ENCODE measurements at places on chromosomes 7 and 10.

GRCh38 chr7:18866359-18867036 is 250.9 kb downstream of the TWIST1 start:
- DNase-seq: no peak

DNA sequence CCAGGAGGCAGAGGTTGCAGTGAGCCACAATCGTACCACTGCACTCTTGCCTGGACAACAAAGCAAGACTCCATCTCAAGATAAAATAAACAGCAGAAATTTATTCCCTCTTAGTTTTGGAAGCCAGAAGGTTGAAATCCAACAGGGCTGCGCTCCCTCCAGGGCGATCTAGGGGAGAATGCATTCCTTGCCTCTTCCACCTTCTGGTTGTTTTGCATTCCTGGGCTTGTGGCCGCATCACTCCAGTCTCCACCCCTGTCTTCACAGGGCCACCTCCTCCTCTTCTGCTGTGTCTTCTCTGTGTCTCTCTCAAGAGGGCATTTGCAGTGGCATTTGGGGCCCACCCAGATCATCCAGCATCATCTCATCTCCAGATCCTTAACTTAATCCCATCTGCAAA is 36.2 kb downstream of the LIMK1 start:
- no peak for DNase-seq

- DNase-seq: no peak
These were observed 164.0 kb downstream of the MGMT start for GRCh38 chr10:129631006-129631405.

DNA sequence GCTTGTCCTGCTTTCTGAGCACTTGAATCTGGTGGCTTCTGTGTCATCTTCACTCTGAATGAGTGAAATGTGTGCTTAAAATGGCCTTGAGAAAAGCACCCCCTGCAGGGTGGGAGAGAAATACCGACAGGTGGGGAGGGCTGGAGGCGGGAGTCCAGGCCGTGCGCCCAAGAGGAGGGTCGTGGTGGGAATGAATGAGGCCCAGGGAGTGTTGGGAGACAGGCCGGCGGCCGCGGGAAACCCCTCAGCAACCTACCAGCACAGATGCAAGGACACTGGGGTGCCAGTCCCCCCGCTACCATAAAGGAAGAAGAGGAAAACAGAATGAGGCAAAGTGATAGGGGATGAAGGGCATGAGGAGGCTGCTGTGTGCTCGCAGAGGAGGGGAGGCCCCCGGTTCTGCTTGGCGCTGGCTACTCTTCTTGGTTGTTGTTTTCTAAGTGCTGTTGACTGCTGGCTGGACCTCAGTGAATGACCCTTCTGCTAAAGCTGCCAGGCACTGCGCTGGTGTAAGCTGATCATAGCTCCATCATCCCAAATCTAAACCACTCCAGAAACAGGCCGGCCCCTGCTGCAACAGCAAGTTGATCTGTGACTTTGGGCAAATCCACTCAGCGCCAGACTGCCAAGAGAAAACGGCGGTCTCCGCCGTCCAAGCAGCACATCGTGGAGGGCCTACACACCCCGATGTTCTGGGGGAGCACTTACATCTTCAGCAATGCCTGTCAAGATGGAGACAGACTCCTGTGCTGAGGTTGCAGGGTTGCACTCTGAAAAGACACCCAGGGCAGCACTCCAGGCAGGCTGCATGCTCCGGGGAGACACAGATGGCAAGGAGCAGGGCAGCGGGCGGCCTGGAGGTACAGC is 378.5 kb downstream of the DNAJB6 start:
- DNase-seq: no peak

DNA sequence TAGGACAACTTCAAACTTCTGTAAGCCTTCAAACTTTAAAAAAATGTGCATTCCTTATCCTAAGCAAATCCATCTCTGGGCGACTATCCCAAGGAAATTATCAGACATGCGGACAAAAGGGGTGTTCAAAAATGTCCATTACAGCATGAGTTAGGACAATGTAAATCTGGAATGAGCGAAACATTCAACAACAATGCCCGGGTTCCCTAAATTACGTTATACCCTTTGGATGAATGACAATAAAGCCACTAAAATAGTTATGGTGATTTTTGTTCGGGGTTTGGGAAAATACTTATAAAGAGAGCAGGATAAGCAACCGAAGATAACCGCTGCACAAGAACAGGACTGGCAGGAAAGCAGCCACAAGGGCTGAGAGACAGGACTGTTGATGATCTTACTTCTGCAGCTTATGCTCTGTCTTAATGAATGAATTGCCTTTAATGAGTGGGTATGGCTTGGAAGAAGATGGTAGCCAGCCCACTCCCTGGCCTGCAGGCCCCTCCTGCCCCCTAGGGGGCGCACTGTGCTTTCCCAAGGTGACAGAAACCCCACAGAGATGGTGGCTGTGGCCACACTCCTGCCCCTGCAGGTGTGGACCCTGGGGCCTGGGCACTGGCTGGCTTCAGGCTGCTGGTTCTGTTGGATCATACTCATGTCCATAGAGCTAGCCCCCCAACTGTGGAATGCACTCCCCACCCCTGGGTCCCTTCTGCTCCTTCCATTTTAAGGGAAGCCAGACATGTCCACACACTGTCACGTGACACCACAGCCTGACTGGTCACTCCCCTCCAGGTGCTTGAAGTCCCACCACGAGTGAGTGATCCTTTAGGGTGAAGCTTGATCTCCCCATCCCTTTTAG is 45.0 kb downstream of the ZCCHC24 start:
- DNase-seq: peak; percentile 21

DNA sequence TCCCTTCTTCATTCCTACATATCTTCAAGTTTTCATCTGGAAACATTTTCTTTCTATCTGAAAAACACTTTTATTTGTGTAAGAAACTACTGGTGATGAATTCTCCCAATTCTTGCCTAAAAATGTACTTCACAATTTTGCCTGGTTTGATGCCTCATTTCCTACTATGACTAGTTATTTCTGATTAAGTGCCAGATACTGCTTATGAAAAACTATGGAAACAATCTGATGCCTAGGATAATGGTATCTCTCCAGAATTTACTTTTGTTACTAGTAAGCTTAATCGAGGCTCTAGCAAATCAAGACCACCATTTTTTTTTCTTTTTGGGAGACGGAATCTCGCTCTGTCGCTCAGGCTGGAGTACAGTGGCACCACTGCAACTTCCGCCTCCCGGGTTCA is 31.3 kb downstream of the CACUL1 start:
- DNase-seq: no peak

GRCh38 chr10:132434405-132435005 is 37.5 kb downstream of the PWWP2B start:
- DNase-seq: peak; percentile 35
